Left lung (tissue), 14 donors: ENCODE measurements at places on chromosomes 5 and 9. TPM values are rescaled to one million over a fixed set of nuclear protein-coding genes. Genes with fewer than 3 reads are reported as not detected.

DNA sequence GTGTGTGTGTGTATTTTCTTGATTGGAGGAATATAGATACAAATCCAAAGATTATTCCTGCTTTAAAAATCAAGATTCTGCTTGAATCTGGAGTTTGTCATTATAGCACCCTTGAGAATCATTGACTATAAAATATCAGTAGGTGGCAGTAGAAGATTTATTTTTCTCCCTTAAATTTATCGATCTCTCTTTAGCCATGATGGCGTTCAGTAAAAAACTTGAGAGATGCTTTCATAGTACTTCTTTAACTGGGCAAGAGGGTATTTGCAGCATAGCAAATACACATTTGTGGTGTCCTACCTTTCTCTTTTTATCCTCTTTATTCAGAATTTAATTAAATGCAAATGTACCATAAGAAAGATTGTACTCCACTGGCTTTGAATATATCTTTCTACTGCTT, 307.7 kb downstream of the ADGRV1 start:
- no peaks in the 10 kb centered on the region for H3K27me3 ChIP-seq
- H3K27ac ChIP-seq, result no peak overlapping the region
- DNase-seq, result no peak
- H3K4me3 ChIP-seq, result no peak overlapping the region
- H3K4me1 ChIP-seq, result peaks cover 20% of the 10 kb centered on the region

- no peak overlapping the region for H3K27ac ChIP-seq
- H3K36me3 ChIP-seq, result no peaks in the 10 kb centered on the region
- H3K4me1 ChIP-seq, result no peaks in the 10 kb centered on the region
- no peak for DNase-seq
These were observed 41.5 kb upstream of the KCNV2 start for GRCh38 chr9:2675834-2676233.

- H3K36me3 ChIP-seq, result peaks cover 4% of the 10 kb centered on the region
- H3K27ac ChIP-seq, result peak overlapping the region; percentile 61
- H3K4me3 ChIP-seq, result peak overlapping the region; percentile 65
These were observed 20.8 kb upstream of the MATR3 start for GRCh38 chr5:139272471-139273321.

GRCh38 chr5:73330613-73331012, 118.0 kb downstream of the FOXD1 start:
- H3K27me3 ChIP-seq, result peaks cover 36% of the 10 kb centered on the region
- no peak overlapping the region for H3K4me3 ChIP-seq
- DNase-seq, result no peak

DNA sequence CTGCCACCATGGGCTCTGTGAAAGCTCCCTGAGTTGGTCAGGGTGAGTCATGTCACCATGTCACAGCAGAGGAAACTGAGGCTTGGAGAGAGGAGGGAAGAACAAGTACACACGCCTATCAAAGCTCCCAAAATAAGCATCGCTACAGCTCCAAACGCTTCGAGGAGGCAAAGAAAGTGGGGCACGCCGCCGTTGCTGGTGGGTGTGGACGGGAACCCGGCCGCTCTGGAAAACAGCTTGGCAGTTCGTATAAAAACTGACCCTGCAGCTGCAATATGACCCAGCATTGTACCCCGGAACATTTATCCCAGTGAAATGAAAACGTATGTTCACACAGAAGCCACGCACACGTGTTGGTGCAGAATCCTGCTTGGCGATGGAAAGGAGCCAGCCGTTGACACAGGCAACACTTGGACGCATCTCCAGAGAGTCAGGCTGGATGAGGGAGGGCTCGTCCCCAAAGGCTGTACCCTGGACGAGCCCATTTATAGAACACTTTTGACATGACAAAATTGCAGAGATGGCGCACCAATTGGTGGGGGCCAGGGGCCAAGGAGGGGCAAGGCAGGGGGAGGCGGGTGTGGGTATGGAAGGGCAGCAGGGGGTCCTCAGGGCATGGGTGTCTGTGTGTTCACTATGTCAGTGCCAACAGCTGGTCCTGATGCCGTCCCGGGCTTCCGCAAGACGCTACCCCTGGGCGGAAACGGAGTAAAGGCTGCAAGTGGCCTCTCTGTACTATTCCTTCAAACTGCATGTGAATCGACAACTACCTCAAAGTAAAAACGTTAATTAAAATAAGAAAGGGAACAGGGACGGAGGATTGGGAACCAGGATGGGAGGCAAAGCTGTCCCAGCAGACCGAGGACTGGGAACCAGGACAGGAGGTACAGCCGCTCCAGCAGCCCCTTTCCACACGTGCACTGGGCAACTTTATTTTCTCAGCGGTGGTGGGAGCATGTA, 173.0 kb downstream of the OLFM1 start:
- H3K4me1 ChIP-seq, result no peaks in the 10 kb centered on the region
- no peaks in the 10 kb centered on the region for H3K27me3 ChIP-seq
- H3K27ac ChIP-seq, result no peak overlapping the region

DNA sequence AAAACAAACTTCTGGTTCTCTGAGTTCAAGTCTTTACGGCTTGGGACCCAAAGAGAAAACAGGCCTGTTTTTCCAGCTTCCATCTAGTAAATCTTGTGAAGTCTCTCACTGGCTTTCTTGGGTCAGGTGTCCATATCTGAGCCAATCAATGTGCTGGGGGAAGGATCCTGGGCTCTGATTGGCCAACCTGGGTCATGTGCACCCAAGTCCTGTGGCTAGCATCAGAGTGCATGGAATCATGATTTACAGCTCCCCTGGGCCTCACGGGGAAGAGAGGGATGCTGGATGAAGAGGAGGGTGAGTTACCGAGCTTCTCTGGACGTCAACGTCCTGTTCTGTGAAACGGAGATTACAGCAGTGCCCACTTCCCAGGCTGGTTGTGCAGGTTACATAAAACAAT, 19.4 kb downstream of the CXCL14 start:
- no peaks in the 10 kb centered on the region for H3K36me3 ChIP-seq
- no peak overlapping the region for H3K27ac ChIP-seq
- H3K27me3 ChIP-seq, result no peaks in the 10 kb centered on the region

DNA sequence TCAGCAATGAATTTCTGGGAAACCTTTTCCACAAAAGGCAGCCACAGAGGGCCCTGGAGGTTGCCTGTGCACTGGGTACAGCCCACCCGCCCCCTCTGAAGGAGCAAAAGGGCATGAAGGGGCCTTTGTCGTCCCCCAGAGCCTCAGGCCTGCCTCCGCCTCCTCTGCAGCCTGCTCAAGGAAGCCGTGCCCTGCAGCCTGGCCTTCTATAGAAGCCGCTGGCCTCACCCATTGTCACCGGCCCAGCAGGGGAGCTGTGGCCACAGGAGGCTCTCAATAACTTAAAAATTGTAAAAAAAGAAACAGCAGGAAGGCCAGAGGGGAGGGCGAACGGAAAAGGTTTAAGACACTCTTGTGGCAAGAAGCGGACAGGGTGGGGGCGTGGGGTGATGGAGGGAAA, 213.3 kb downstream of the IRX2 start:
- H3K4me1 ChIP-seq, result no peaks in the 10 kb centered on the region
- DNase-seq, result no peak
- no peak overlapping the region for H3K27ac ChIP-seq
- H3K27me3 ChIP-seq, result peaks cover 10% of the 10 kb centered on the region
- H3K36me3 ChIP-seq, result no peaks in the 10 kb centered on the region

- no peaks in the 10 kb centered on the region for H3K27me3 ChIP-seq
- H3K4me1 ChIP-seq, result peaks cover 23% of the 10 kb centered on the region
- no peak for DNase-seq
- H3K36me3 ChIP-seq, result no peaks in the 10 kb centered on the region
- H3K4me3 ChIP-seq, result no peak overlapping the region
These were observed 129.8 kb downstream of the GNAQ start for GRCh38 chr9:77901771-77902170.

The ERP44 gene
- total RNA-seq, result 24.7 TPM

The SGCD gene
- total RNA-seq, result 15.5 TPM
